ENCODE measurements at places on chromosomes 5 and 9.

- H3K27me3 ChIP-seq: no peaks in the 10 kb centered on the region
- no peaks in the 10 kb centered on the region for H3K36me3 ChIP-seq
- 0 out of 2 replicates have a peak, but pooled peaks cover under 1% of the 10 kb centered on the region for H3K4me1 ChIP-seq
- no peak overlapping the region for H3K4me3 ChIP-seq
- H3K27ac ChIP-seq: no peak overlapping the region
Observed at GRCh38 chr5:1961952-1962595, 79.3 kb upstream of the IRX4 start.

DNA sequence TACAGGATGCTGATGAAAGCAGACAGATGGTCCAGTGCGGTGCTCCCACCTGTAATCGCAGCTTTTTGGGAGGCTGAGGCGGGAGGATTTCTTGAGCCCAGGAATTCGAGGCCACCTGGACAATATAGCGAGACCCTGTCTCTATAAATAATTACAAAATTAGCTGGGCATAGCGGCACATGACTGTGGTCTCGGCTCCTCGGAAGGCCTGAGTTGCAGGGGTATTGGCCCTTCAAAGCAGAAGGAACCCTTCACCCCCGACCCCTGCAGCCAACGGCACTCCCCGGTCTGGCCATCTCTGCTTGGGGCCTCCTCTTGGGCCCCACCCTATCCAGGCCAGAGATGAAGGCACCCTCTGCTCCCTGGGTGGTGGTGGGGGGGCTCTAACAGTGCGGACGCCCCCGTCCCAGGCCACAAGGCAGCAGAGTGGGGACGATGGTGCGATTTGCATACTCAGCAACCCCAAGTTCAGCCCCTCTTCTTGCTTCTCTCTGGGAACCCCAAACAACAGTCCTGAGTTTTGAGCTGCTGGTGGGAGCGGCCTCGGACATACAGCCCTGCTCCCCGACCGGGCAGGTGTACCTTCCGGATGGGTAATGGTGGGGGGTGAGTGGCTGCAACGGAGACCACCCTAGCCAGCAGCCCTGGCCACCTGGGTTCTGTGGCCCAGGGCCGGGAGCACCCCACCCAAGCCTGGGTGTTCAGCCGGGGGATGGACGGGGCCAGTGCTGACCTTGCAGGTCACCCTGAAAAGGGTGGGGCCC lies 50.7 kb downstream of the NACC2 start:
- H3K4me3 ChIP-seq: no peak overlapping the region
- H3K4me1 ChIP-seq: no peaks in the 10 kb centered on the region
- H3K27ac ChIP-seq: no peak overlapping the region
- no peaks in the 10 kb centered on the region for H3K27me3 ChIP-seq
- H3K36me3 ChIP-seq: no peaks in the 10 kb centered on the region

- peaks cover 2% of the 10 kb centered on the region for H3K27me3 ChIP-seq
- H3K4me1 ChIP-seq: no peaks in the 10 kb centered on the region
- no peaks in the 10 kb centered on the region for H3K36me3 ChIP-seq
- H3K4me3 ChIP-seq: no peak within 1 kb of the TSS
Observed at GRCh38 chr5:5139777-5140478, at the start of gene ADAMTS16. ADAMTS16 (plus strand) TSS chr5:5140330; CDS start chr5:5140468, 138 bp downstream.

GRCh38 chr5:142107736-142108431 lies 695 bp upstream of the NDFIP1 start:
- H3K36me3 ChIP-seq: peaks cover 4% of the 10 kb centered on the region
- H3K4me3 ChIP-seq: peak overlapping the region; percentile 75
- peaks cover 36% of the 10 kb centered on the region for H3K4me1 ChIP-seq
- DNase-seq: no peak

- H3K4me1 ChIP-seq: no peaks in the 10 kb centered on the region
- H3K27ac ChIP-seq: no peak overlapping the region
- no peaks in the 10 kb centered on the region for H3K27me3 ChIP-seq
- DNase-seq: no peak
- no peak overlapping the region for H3K4me3 ChIP-seq
- no peaks in the 10 kb centered on the region for H3K36me3 ChIP-seq
Observed at GRCh38 chr9:107455425-107456135, 34.0 kb downstream of the KLF4 start.

- no peaks in the 10 kb centered on the region for H3K27me3 ChIP-seq
- H3K4me3 ChIP-seq: peak overlapping the region; percentile 98
- peak; percentile 13 for DNase-seq
- H3K4me1 ChIP-seq: peaks cover 46% of the 10 kb centered on the region
- peak overlapping the region; percentile 98 for H3K27ac ChIP-seq
- no peaks in the 10 kb centered on the region for H3K36me3 ChIP-seq
Observed at GRCh38 chr5:103120607-103121200, 603 bp downstream of the PPIP5K2 start.

DNA sequence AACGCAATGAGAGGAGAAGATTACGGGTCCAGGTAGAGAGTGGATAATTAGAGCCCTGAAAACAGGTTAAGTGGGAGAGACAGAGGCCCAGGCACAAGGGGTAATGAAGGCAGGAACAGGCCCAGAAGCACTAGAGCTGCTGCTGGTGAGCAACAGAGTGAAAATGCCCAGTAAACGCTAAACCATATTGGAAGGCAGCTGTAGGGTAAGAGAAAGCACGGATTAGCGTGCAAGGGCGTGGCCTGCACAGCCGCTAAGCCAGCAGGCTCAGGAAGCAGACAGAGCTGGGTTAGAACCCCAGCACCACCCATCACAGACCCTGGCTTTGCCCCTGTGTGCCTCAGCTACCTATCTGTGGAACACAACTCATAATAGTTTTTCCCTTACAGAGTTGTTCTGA lies 93.2 kb downstream of the PAX5 start:
- H3K27ac ChIP-seq: no peak overlapping the region
- H3K4me3 ChIP-seq: no peak overlapping the region
- no peak for DNase-seq

Measured in DND-41 (cell line).